Stimulated activated CD8-positive, alpha-beta memory T cell treated with anti-CD3 and anti-CD28 coated beads, Interleukin-2, amount 100 ng/mL, for 1 hour (primary cell): ENCODE measurements at places on chromosomes 4 and X.
A peak's percentile ranks its signal among the peaks of the same experiment; 100 is the strongest.

- DNase-seq: no peak
Measured at GRCh38 chr4:87688316-87688715, 38.2 kb downstream of the DMP1 start.

DNA sequence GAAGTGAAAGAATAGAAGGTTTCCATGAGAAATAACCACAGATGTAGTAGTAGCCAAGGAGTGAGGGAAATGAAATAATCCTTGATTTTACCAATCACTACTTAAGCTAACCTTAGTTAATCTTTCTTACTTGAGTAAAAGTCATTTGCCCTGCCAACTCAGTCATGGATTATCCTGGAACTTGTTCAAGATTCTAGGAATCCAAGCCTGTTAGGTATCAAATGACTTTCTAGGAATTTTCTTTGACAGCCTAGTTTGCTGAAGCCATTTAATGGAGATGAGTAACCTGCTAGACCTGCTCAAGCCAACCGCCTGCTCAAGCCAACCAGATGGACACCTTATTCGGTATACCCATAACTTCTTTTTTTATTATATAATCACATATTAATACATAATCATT, 180.5 kb downstream of the KLHL13 start:
- no peak for DNase-seq

GRCh38 chr4:101141230-101141629, 206.1 kb downstream of the PPP3CA start:
- no peak for DNase-seq

DNA sequence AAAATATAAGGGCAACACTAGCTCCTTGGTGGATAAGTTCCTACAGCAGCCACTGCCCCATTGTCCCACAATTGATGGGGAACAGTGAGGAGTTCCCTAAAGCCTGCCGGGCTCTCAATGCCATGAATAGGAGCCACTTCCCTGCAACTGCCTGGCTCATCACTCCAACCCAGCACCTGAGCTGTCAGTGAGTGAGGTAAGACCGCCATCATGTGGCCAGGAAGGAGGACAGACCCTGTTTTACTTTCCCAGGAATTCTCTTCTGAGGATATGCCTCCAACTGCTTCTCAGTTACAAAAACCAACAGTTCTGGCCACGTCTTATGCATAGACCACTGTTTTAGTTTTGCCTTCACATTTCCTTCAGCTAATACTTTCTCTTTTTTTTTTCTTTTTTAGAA, 45.5 kb downstream of the SRPX start:
- DNase-seq: no peak

DNA sequence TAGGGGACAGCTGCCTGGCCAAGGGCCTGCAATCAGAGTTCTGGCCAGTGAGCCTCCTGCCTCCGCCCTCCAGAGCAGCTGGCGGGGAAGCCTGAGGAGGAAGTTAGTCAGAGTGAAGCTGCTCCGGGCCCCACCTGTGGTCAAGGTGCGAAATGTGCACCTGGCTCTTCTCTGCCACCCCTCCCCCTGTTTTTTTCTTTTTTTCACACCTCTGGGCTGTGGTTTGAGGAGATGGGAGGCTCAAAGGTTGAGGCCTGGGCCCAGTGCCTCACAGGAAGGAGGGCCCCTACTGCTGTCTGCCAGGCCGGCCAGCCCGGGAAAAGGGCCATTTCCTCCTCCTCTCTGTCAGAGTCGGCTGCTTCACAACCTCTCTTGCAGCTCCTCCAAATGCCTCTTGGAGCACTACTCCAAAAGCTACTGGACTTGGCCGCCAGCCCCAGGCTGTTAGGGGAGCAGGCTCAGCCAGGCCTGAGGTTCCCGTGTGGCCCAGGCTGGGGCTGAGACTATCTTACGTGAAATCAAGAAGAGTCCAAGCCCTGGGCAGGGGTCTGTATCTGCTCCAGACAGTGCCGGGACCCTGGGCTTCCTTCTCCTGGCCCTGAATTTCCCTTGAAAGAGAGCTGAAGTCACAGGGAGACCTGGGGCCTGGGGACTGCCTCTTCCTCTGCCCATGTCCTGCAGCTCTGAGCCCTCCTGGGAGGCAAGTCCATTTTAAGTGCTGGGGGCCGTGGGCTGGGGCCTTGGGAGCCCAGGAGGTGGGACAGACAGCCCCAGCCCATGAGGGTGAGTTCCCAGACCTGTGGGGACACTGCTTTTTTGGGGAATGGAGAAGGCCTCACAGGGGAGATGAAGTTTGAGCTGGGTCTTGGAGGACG, 4.5 kb upstream of the CXCR3 start:
- DNase-seq: peak; percentile 21

- no peak for DNase-seq
Measured at GRCh38 chrX:95950679-95951078, 734.0 kb upstream of the DIAPH2 start.
